ENCODE measurements at places on chromosomes 5 and 9. TPM values are rescaled to one million over a fixed set of nuclear protein-coding genes. Genes with fewer than 3 reads are reported as not detected.

GRCh38 chr9:134434894-134435506 is 108.7 kb downstream of the RXRA start:
- DNase-seq, result peak; percentile 93

GRCh38 chr5:138640646-138641254 is 65.5 kb upstream of the HSPA9 start:
- DNase-seq, result no peak

- DNase-seq, result no peak
Measured at GRCh38 chr5:87403899-87404298, 8.8 kb downstream of the CCNH start.

DNA sequence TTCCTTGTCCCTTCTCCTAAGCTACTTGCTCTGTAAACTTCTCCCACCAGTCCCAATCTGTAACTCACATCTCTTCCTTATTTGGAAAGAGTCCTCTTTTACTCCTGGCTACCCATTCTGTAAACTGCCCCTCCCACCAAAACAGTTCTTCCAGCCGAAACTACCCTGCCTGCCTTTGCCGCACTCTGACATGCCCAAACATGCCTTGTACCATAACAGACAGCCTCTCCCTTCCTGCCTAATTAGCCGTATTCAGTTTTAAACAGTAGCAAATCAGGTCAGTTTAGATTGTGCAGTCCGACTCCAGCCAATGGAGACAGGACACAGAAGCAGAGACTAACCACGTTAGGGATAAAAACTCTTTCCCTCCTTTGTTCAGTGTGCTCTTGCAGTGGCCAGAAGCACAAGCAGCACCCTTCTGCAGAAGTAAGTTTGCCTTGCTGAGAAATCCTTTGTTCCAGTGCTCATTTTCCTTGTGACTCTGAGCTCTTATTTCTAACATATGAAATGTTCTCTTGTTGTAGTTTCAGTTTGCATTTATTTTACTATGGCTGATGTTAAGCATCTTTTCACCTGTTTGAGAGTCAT is 5.4 kb upstream of the GLT6D1 start:
- DNase-seq, result no peak

GRCh38 chr9:91844701-91845291 is 105.2 kb downstream of the ROR2 start:
- no peak for DNase-seq

GRCh38 chr5:130462516-130462915 is 558.3 kb downstream of the CHSY3 start:
- DNase-seq, result no peak

MAP1B gene
- total RNA-seq, result 20.6 TPM

TXNDC8 gene
- total RNA-seq, result not detected

PRRC2B gene
- 170 TPM for total RNA-seq

RAB3C gene
- total RNA-seq, result 0.30 TPM

DNA sequence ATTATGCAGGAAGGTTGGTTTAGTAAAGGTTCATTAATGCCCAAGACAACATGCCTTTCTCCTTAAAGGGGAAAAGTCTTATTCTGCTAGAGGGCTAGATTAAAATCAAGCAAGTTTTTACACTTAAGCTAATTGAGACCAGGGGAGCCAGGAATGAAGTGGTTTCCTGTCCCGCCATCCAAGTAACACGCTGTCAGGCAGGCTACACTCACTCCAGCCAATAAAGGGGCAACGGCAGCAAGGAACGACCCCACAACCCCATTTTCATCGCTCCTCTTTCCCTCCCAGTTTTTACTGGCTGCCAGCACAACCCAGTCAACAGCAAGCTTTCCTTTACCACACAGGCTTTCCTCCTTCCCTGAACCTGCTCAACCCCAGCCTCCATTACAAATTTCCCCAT is 225.1 kb downstream of the DCP2 start:
- DNase-seq, result no peak

ELAVL2 gene
- not detected for total RNA-seq

GRCh38 chr9:1217076-1217475 is 166.9 kb downstream of the DMRT2 start:
- DNase-seq, result no peak

ANKRD31 gene
- total RNA-seq, result 0.27 TPM

GRCh38 chr5:166562246-166562645 is 1729.2 kb upstream of the WWC1 start:
- no peak for DNase-seq

MARCOL gene
- total RNA-seq, result not detected

FGD3 gene
- total RNA-seq, result 23.9 TPM

DNA sequence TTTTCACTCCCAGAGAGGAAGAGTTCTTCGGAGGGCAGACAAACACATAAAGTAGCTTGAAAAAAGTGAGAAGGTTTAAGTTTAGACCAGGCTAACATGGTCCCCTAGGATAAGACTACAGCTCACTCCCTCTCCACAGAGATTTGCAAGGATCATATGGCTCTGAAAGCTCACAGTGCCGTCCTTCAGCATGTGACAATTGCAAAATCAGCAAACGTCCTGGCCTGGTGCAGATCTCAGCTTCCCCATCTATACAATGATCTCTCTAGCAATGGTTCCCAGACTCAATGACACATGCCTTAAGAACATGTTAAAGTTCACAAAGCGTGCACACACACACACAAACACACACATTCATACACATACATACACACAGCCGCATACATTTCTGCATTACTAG is 327.6 kb downstream of the ACTL7B start:
- DNase-seq, result no peak

FAM200C gene
- 6.1 TPM for total RNA-seq

IFNA13 gene
- 1.1 TPM for total RNA-seq

DNA sequence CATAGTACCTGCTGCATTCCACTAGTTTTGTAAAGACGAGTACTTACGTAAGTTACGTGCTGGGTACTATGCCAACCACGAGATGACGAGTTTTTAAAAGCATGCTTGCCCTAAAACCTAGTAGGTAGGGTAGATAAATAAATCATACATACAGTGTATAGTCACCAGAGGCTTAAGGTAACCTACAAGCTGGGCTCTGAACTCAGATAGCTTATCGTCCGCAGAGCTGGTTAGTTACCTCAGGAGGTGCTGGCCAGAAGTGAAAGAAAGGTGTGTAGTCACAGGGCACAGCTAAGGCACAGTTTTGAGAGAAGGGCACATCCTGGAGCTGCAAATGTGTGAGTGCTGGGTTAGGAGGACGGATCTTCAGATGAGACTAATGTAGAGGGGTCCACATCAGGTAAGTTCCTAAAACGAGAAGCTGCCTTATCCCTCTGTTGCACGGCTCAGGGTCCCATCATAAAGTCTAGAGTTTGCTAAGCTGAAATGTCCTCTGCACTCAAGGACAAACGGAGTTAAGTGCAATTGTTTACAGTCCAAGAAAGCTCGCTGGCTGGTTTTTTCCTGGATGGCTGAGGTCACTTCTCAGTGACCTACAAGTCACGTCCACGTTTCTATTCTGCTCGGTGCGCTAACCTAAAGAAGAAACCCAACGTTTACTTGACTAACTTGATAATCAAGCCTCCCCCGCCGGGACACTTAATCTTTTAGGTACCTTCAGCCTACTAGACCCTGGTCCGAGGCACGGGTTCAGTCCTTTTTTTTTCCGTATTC is 1.1 kb upstream of the SNX24 start:
- no peak for DNase-seq

DNA sequence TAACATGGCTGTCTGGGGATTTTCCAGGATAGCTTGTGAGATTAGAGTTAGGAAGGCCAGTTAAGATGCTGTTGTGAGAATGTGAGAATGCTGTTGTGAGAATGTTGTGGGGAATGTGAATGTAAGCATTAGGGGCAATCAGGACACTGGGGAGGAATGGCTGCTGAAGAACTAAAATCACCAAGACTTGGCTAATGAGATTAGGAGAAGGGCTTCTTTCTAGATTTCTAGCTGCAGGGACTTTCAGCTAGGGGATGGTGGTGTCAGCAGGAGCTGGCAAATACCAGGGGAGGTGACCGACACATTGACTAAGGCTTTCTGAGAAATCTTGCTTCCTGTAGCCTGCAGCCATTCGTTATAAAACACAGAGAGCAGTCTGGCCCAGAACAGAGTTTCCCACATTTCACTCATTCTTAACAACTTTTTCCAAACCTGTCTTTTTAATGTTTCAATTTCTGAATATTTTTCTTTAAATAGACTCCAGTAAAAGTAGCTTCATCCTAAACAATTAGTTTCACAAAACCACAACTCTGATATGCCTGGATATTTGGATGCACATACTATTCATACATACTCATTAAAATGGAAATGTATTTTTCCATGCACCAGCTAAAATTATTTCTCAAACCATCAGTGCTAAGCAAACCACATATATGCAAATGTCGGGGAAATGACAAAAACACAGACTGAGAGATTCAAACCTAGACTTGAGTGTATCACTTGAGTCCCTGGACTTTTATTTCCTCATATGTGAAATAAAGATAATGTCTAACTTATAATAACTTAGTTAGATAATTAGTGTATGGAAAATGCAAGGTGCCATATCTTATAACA is 89.3 kb upstream of the TNC start:
- no peak for DNase-seq

- DNase-seq, result no peak
Measured at GRCh38 chr5:77569409-77569808, 69.1 kb downstream of the OTP start.

TMEFF1 gene
- 0.80 TPM for total RNA-seq

- no peak for DNase-seq
Measured at GRCh38 chr5:133662578-133662977, 50.2 kb upstream of the FSTL4 start.

- DNase-seq, result no peak
Measured at GRCh38 chr5:107476783-107477182, 194.0 kb downstream of the EFNA5 start.

RNF180 gene
- 12.2 TPM for total RNA-seq

DNA sequence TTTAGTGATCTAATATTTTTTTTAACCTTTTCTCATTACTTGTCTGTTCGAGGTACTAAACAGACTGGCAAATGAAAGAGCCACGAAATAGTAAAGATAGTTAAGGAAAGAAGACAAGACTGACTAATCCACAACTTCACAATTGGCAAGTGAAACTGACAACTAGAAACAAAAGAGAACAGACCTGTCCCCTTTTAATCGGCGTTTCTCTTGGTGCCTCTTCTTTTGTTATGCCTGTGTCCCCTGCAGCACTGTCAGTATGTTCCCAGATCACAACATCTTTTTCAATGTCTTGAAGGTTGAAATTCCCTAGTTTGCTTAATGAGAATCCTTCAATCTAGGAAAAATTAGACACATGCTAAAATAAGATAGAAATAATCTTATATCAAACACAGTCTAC is 26.1 kb downstream of the TUT7 start:
- no peak for DNase-seq

GRCh38 chr5:4651806-4652565 is 488.1 kb upstream of the ADAMTS16 start:
- DNase-seq, result no peak

DNA sequence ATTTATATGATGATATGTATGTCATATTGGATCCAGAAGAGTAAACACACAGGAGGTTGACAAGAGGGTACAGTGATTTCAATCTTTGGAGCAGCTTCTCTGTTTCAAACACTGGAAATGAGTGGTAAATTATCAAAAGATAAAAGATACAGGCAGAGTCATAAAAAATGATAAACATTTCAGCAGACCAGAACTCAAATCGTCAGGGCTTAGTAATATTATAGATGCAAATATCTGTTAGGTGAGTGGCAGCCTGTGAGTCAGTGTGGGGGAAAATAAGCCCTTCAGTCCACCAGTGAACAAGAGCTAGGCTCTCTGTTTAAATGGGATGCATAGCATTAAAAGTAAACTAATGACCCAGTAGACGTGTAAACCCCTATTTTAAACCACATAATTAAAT is 1378.1 kb downstream of the EFNA5 start:
- DNase-seq, result no peak

FRMD3 gene
- 9.7 TPM for total RNA-seq

DNA sequence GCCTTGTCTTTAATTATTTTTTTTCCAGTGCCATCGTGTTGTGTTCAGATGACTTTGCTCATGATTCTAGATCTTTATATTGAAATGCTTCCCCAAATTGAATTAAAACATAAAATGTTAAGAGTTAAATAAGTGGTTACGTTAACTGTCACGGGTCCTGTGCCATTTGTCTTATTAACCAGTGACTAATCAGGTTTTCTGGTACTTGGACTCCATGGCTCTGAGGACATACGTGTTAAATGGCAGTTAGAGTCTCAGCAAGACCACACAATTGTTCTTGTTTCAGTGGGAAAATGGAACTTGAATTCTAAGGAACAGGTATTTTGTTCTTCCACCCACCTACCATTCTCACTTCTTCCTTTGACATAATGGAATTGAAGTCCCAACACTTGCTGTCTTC is 32.8 kb downstream of the ENTREP1 start:
- no peak for DNase-seq

GRCh38 chr9:136052472-136052880 is 42.6 kb downstream of the NACC2 start:
- no peak for DNase-seq

GRCh38 chr5:175842951-175843793 is 28.2 kb upstream of the CPLX2 start:
- DNase-seq, result no peak

BTNL8 gene
- total RNA-seq, result 5.3 TPM

DNA sequence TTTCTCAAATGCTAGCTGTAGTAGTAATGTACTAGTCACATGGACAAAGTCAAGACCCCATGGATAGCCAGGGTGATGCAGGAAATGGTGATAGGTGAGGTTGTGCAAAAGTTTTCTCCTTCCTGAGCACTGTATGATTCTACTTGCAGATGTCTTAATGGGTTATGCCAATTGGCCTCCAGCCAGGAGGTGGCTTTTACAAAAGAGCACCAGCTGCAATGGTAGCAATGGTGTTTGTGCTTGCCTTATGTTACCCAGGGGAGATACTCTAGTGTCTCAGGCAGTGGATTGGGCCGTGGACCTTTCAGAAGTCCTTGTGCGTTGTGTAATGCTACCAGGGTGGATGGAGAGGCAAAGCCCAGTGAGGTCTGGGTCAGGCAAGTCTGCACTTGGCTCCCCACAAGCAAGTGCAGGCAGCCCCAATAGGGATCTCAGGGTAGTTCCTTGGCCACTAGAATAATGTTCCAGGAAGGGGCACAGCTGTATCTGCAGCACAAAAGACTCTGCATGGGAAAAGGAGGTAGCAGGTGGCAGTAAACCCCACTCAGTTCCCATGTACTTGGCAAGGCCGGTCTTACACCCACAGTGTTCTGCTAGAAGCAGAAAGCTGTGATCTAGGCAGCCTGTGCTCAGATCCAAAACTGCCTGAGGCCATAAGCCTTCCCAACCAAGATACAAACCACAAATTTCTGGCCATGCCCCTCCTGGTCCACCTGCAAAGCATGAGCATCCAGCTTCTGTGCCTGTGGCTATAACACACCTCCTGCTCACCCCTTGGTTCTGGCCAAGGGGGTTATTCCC is 46.4 kb upstream of the EDIL3 start:
- no peak for DNase-seq

GRCh38 chr5:123091298-123092222 is 2.5 kb downstream of the PRDM6 start:
- no peak for DNase-seq

DNA sequence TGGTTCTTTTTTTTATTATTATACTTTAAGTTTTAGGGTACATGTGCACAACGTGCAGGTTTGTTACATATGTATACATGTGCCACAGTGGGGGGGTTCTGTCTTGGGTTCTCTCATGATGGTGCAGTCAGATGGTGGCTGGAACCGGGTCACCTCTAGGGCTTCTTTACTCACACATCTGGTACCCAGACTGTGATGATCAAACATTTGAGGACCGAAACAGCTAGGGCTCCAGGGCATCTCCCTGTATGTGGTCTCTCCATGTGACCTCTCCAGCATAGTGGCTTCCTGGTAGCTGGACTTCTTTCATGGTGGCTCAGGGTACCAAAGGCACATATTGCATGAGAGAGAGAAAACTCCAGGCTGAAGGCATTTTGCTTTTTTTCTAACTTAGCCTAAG is 9.8 kb upstream of the CRHBP start:
- no peak for DNase-seq

GRCh38 chr5:114319236-114319635 is 42.6 kb upstream of the KCNN2 start:
- no peak for DNase-seq

Data from lower lobe of right lung (tissue), 2 donors.